ENCODE measurements at places on chromosomes 16 and 17. TPM values are rescaled to one million over a fixed set of nuclear protein-coding genes. Genes with fewer than 3 reads are reported as not detected.

The SLC47A1 gene
- total RNA-seq = 0.34 TPM

The PERCC1 gene
- total RNA-seq = not detected

The KRTAP4-5 gene
- not detected for total RNA-seq

The FOXL1 gene
- total RNA-seq = 2.1 TPM

The CMTM2 gene
- total RNA-seq = not detected

The CSH2 gene
- not detected for total RNA-seq

The TMEM106A gene
- total RNA-seq = 0.86 TPM

The CARD14 gene
- 0.52 TPM for total RNA-seq

The CCL1 gene
- not detected for total RNA-seq

The BCKDK gene
- 9.5 TPM for total RNA-seq

The GP1BA gene
- total RNA-seq = not detected

The KRT32 gene
- total RNA-seq = not detected

The ENDOV gene
- 25.5 TPM for total RNA-seq

The KRT20 gene
- not detected for total RNA-seq

The ARMC5 gene
- 14.2 TPM for total RNA-seq

The CACNG3 gene
- not detected for total RNA-seq

The CDH11 gene
- total RNA-seq = 1.5 TPM

The KREMEN2 gene
- total RNA-seq = not detected

The PARN gene
- total RNA-seq = 19.3 TPM

The SCO1 gene
- 28.9 TPM for total RNA-seq

The LGALS9B gene
- total RNA-seq = not detected

The MT1M gene
- 0.54 TPM for total RNA-seq

Measured in dermis lymphatic vessel endothelial cell (primary cell).